Fibroblast of skin of back (primary cell): ENCODE measurements at places on chromosomes 11 and 22.

DNA sequence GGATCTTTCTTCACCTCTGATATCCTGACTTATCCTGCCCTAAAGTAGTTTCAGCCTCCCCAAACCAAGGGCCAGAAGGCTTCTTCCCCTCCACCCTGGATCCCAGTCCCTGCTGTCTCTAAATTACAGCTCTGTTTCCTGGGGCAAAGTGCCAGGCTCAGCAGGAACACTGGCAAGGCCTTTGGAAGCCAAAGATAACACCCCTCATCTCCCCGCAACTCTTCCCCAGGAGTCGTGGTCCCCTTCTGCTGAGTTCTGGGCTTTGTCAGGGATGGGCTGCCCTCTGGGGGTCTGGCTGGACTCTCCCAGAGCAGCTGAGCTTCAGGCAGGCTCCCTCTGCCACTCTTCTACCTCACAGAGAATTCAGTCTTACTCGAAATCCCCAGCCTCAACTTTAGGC is 53.8 kb upstream of the AMPD3 start:
- no peak for DNase-seq

DNA sequence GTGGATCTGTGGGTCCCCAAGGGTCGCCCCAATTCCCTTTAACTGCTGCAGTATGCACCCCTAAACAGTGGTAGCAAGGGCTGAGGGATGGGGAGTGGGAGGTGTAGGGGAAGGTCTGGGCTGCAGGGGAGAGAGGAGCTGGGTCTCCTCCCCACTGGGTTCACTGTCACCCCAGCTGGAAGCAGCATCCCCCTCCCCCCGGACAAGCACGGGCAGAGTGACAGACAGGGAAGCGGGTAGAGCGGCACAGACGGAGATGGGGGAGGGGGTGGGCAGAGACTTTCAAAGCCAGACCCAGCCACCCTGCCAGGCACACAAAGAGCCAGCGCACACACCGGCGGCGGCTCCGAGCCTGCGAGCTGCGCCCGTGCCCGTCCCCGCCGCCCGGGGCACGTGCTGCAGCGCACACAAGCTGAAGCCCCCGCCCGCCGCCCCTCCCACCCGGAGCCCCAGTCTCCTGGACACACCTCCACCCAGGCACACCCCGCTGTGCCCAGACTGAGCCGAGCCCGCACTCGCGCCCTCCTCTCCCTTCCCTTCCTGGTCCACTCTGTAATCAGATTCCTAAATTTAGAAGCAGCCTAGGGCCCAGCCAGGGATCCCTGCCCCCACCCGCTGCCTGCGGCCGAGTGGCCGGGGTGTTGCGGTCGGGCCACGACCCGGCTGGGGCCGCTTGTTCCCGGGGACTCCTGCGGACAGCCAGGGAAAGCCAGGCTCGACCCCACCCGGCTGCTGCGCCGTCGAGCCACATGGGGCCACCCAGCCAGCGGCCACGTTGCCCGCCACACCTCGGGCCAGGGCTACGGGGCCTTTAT is 935 bp upstream of the RCOR2 start:
- DNase-seq, result peak; percentile 63

DNA sequence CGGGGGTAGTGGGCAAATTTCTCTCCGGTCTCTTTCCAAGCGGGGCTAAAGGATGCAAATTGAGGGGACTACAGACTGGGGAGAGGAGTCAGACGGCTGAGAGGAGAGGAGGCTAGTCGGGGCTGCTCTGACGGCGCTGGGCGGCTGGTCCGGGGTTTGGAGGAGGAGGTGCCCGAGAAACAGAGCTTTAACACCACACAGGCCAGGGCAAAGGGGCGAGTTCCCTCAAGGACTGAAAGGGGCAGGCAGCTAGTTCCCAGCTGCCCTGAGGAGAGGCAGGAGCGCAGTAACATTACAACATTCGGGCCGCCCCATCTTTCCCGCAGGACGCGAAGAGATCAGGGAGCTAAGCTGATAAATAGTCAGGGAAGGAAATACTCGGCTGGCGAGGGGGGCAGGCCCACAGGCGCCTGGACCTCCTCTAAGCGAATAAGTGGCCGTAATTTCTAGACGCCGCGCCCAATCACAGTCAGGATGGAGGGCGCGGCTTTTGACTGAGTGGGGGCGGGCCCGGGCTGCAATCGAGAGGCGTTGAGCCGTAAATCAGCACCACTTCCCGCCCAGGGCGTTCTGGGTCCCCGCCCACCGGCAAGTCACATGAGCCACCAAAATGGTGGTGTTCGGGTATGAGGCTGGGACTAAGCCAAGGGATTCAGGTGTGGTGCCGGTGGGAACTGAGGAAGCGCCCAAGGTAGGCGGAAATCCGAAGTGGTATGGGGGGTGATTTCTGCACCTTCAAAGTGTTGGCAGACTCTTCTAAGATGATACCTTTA is at the start of gene TMEM126B:
Gene TMEM126B, plus strand, starts transcription at position 596 of the 773 bp plus-strand sequence. Its CDS starts 15 bp downstream, at position 611.
- peak; percentile 98 for DNase-seq

GRCh38 chr22:35539910-35540594 is 579 bp upstream of the RASD2 start:
- peak; percentile 50 for DNase-seq

DNA sequence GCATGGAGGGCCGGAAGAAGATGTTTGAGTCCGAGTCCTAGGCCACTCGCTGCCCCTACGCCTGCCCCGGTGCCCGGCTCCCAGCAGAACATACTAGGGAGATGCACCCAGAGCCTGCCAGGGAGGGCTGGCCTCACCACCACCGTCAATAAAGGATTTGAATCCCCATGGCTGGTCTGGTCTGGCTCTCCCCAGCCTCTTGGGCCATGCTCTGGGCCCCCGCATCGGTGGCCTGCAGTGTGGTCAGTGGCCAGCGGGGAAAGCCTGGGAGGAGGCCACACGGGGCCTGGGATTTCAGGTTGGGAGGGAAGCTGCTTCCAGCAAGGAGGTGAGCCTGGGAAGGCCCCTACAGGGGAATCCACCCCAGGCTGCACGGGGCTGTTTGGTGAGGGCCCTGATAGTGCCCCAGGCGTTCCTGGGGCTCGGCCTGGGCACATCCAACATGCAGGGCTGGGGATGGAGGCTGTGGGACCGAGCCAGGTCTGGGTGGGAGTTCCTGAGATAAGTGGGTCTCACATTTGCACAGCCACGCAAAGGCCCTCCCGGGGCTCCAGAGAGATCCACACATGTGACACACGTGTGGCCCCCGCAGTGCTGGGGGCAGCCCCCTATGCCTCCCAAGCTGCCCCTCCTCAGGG is 2.8 kb downstream of the TNNI2 start:
- DNase-seq, result no peak

DNA sequence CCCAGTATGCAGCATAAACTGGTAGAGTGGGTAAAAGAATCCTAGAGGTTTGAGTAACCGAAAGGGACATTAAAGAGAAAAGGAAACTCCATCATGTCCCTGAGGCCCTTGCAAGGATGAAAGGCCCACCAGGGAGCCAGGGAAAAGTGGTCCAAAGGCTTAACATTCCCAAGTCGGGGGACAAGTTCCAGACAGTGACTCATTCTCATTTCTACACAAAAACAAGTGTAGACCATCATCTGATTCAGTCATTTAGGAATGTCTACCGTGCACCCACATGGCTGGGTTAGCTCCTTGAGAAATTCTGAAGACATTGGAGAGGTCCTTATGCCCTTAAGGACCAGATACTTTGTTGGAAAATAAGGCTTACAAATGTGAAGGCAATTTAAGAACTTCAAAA is 4.8 kb upstream of the NOX4 start:
- DNase-seq, result peak; percentile 99

GRCh38 chr11:111402411-111402810 is 23.3 kb upstream of the POU2AF1 start:
- DNase-seq, result no peak

- no peak for DNase-seq
Observed at GRCh38 chr11:94128291-94128745, 323 bp upstream of the PANX1 start.

- no peak for DNase-seq
Observed at GRCh38 chr11:67272327-67273259, 6.3 kb downstream of the GRK2 start.

DNA sequence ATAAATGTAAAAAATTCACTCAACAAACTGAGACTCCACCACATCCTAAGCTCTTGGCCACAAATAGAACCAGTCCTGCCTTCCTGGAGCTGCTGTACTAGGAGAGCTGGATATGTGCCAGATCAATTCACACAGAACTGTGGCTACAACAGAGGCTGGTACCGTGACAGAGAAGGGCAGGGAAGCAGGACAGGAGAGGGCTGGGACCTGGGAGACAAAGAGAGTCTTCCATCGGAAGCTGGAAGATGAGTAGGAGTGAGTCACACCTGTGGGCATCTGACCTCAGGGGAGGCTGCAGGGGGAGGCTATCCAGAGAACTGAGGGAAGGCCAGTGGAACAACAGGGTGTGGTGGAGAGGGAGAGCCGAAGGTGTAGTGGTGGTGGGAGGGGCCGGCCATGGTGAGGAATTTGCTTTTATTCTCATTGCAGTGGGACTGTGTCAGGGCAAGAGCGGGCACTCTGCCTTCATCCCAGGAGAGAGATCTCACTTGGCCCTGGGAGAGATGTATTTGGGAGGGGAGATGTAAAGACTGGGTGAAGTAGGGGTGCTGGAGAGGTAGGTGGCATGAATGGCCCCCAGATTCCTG is 1.9 kb upstream of the LTBP3 start:
- DNase-seq, result peak; percentile 79

DNA sequence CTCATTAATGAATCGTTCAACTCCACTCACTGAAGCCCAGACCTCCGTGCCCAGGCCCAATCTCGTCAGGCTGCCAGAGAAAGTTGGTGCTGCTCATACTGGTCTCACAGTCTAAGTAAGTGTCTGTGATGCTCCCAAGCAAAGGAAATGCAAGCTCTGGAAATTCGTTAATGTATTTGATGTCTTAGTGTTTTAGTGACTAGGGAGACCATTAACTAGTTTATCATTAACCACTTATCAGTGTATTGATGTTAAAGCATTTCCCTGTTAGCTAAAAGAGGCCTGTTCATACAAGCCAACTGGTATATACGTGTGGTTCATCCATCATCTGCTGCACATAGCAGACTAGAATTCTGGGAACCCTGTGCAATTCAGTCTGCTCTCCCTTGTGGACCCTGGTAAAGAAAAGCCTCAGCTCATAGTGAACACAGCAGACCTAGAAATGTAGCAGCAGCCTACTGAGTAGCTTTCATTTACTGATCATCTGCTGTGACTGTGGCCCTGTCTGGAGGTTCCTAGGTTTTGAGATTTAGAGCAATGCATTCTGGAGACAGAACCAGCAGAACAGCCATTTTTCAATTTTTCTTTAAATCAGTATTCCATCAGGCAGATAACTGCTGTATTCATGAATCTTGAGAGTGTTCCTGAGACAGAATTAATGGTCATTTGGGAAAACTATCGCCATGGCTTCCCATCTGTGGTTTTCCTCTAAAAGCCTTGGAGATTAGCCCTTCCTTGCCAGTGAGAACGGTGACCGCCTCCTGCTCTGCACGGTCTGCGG is 15.7 kb upstream of the AIFM3 start:
- no peak for DNase-seq

GRCh38 chr11:36311926-36312595 is 16.0 kb downstream of the PRR5L start:
- peak; percentile 27 for DNase-seq

DNA sequence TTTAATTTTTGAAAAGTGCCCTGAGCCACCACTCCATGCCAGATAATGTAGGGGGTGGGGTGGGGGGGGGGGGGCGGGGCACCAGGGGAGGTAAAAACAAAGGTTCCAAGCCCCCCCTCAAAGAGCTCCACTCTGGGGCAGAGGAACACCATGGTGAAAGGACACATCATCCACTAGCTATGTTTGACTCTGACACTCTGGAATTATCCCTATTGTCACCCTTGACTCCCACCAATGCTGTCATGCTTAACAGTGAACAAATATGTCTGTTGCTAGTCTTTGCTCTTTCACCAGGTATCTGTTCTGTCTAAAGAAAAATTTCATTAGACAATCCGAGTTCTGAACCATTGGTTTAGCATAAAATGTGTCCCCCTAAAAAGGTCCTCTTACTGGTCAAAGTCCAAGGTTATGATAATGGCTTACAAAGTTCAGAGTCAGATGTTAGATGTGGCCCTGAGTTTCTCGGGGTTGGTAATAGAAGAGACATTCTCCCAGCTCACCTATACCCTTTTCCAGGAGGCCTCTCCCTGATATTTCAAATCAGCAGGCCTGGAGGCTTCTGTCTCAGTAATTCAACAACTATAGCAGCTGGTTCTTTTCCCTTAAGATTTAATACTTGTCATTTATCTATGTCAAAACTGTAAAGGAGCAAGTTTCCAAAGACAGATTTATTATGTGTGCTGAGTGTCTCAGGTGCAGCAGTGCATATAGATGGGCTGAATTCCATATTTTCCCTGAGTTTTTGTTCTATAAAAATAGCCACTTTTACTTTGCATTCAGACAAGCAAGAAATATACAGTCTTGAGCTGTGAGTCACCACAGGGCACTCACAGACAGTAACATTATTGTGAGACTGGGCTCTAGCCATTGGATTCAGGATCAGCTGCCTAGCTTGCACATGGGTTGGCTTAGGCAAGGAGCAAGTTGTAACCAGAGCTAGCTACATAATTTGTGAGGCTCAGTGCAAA is 174.1 kb downstream of the CSNK2A3 start:
- peak; percentile 94 for DNase-seq

- DNase-seq, result no peak
Observed at GRCh38 chr11:69035150-69035945, 13.4 kb upstream of the TPCN2 start.

DNA sequence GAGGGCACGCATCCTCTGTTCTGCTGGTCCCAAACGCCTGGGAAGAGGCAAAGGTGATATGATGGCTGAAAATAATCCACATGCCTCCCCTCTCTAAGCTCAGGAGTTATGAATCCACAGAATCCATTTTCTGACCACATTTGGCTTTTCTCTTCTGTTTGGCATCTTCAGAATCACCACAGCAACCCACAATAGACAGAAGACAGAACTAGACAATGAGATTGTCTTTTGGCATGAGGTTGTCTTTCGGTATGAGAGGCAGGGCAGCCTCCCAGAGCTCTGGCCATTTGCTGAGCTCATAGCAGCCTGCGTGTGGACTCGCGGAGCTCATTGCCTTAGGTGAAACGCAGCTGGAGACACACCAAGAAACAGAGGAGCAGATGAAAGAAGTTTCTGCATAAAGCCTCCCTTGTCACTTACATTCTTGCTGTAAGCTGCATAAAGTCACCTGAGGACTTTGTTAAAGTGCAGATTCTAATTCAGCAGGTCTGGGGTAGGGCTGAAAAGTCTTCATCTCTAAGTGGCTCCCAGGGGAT is 868.0 kb downstream of the NTM start:
- no peak for DNase-seq

GRCh38 chr11:86292912-86293616 is 9.0 kb upstream of the HIKESHI start:
- no peak for DNase-seq
